Right renal pelvis (tissue), 4 donors: ENCODE measurements at places on chromosomes 4 and X.

- DNase-seq, result no peak
Observed at GRCh38 chr4:56959100-56959499, 18.3 kb downstream of the NOA1 start.

DNA sequence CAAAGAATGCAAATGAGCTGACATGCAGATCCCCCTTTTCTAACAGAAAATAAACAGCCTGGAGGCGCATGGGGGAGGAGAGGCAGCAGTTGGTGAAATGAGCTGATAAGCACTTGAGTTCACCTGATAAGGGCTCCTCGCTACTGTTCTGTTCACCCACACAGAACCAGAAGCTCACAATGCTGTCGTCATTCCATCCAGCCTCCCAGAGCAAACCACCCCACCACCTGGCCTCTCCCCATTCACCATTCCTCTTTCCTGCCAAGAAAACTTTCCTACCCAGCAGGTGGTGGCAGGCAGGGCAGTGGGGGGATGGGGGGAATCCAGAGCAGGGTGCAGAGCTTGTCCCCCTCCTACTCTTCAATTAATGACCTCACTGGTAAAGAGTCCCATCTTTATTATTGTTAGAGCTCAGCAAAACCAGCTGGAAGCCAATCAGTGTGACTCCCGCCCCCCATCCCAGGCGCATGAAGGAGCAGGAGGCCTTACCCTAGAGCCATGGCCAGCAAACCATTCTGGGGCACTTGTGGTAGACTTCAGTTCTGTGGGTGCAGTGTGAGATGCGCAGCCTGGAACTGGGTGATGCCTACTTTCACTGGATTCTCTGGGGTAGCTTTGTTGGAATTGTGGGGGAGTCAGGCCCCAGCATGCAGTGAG is 350.3 kb downstream of the ZIC3 start:
- DNase-seq, result no peak

DNA sequence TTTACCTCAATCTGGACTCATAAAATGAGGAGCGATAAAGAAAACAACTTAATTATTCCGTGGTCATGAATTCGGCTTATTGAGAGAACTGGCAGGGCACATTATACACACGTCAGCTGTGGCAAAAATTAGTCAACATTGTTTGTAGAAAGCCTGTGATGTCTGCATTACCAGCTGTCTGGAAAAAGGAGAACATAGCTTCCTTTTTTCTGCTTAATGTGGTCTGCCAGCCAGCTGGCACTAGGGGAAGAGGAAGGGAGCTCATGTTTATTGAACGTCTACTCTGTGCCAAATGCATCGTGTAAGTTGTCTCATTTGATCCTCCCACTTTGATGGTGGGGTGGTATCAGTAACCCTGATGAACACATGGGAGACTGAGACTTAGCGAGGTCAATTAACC is 367.6 kb downstream of the ARHGAP24 start:
- DNase-seq, result no peak

- no peak for DNase-seq
Observed at GRCh38 chr4:3202836-3203820, 45.8 kb upstream of the MSANTD1 start.

GRCh38 chr4:80033581-80033980 is 39.4 kb downstream of the ANTXR2 start:
- no peak for DNase-seq

GRCh38 chr4:113845138-113845537 is 83.6 kb upstream of the CAMK2D start:
- no peak for DNase-seq

- DNase-seq, result peak; percentile 70
Observed at GRCh38 chrX:68827848-68828624, 785 bp upstream of the EFNB1 start.

DNA sequence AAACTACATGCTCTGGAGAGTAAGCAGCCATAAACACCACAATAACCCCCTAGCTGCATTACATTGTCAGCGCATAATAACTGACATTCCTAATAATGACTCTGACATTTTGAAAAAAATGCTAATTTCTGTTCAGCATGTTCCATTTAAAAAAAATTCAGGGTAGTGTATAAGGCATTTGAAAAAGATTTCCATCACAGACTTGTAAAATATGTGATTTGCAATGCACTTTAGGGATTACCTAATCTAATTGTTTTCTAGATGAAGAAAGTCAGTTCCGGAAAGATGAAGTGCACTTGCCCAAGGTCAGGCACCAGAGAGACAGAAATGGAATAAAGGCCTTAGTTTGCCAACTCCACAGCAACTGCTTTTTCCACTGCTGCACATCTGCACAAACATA is 55.3 kb downstream of the FANCB start:
- no peak for DNase-seq

GRCh38 chr4:4995908-4996265 is 23.4 kb downstream of the CYTL1 start:
- DNase-seq, result no peak

- DNase-seq, result no peak
Observed at GRCh38 chrX:105331244-105331643, 110.8 kb upstream of the TEX13A start.

DNA sequence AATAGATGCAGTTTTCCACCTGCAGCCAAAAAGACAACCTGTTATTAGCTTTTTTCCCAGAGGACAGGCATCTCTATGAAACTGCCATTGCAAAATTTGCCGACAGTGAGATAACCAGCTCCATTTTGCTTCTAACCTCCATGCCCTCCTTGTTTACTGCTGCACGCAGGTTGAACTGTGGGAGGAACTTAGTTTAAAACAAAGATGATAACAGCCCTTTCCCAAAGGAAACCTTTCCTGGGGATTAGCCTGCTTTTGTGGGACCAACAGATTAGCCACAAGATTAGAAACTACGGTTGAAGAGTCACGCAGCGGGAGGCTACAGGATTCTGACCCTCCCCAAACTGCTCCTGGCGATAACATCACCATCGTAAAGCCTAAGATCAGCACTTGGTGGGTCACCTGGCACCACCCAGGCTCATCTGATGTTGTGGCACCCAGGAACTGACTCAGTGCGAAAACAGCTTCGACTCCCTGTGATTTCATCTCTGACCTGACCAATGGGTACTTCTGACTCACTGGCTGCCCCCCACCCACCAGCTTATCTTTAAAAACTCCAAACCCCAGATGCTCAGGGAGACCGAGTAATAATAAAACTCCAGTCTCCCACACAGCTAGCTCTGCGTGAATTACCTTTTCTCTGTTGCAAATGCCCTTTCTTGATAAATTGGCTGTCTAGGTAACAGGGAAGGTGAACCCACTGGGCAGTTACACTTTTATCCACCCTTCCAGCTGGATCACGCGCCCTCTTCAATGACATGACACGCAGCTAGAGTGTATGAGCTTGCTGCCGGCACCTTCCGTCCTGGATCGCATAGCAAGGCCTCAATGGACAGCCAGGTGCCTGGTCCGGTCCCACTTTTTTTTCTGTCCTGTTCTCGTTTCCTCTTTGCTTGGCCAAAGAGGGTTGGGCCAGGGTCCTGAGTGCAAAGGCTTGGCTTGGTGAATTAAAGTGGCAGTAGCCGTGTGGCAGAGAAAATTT is 27.2 kb downstream of the NOP14 start:
- DNase-seq, result no peak

- DNase-seq, result no peak
Observed at GRCh38 chrX:147217334-147217733, 402.8 kb upstream of the CXorf51A start.

GRCh38 chr4:121221608-121222007 is 57.5 kb upstream of the TNIP3 start:
- no peak for DNase-seq

GRCh38 chrX:13190051-13190450 is 129.8 kb downstream of the ATXN3L start:
- no peak for DNase-seq

- DNase-seq, result no peak
Observed at GRCh38 chr4:162117051-162117450, 46.7 kb downstream of the FSTL5 start.

DNA sequence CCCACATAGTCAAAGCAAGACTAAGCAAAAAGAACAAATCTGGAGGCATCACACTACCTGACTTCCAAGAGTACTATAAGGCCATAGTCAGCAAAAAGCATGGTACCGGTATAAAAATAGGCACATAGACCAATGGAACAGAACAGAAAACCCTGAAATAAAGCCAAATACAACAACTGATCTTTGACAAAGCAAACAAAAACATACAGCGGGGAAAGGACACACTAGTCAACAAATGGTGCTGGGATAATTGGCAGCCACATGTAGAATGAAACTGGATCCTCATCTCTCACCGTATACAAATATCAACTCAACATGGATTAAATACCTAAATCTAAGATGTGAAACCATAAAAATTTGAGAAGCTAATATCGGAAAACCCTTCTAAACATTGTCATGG is 819.3 kb upstream of the FRG1 start:
- DNase-seq, result no peak

DNA sequence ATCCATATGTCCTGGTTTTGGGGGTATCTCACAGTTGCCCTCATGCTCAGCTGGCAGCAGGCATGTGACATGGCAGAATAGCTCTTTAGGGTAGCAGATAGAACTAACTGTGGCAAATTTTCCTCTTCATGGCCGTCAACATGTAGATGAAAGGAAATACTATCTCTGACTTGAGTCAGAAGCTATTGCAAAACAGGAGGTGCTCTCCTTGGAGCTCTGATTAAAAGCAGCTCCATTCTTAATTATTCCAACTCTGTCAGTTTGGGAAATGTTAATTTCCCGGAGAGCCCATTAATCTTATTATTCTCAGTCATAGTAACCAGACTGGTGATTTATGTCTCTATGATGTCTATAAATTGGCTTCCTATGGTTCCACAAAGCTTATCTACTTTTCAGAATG is 18.2 kb downstream of the IL13RA1 start:
- DNase-seq, result no peak

GRCh38 chr4:167688660-167689142 is 403.6 kb upstream of the ANXA10 start:
- DNase-seq, result no peak
